ENCODE measurements at places on chromosomes 5 and 9.

DNA sequence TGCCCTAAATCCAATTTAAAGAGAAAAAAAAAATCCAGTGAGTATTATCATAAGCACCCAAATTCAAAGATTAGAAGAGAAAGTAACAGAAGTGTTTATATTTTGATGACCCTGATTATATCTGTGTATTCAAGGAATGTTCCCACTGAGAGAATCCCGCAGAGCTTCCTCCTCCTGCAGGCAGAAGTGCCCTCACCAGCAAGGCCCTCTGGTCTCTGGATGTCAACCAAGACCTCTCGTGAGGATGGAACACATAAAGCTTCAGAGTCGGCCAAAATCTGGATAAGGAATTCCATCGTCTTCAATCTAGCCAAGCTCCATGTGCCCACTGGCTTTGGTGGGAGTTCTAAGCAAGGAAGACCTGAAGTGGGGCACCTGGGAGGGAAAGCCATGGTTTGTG, 18.1 kb downstream of the PTCH1 start:
- DNase-seq = no peak

DNA sequence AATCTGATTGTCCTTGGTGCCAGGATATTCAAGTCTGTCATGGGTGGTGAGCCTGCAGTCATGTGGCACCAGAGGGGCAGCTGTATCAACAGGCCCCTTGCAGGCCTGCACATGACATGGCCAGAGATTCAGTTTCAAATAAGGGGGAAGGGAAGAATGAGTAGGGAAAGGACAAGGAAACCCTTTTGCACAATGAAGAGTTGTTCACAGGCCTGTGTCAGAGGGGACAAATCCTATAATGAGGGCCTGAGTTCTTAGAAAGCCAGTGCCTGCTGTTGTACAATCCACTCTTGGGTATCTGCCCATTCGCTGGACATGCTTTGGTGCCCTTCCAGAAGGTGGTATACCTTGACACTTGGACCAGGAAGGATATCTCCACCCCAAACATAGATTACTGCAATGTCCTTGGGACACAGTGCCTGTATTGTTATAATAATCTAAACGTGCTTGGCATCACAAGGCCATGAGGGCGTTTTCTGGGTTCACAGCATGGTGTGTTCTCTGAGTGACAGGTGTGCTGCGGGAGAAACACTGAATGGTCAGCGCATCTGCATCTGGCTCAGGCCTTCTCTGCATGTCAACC, 1.9 kb upstream of the TMEM171 start:
- peak; percentile 89 for DNase-seq

DNA sequence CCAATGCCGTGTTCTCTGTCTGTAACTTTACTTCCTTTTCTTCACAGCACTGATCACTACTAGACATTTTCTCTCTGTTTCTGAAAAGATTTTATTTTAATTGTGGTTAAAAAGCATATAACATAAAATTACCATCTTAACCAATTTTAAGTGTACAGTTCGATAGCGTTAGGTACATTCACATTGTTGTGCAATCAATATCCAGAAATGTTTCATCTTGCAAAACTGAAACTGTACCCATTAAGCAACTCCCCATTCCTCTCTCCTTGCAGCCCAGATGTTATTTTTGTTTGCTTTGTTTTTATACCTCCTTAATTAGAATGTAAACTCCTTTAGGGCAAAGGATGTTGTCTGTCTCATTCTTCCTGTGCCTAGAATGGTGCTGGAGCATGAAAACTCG, 47.5 kb downstream of the COL27A1 start:
- DNase-seq = no peak

DNA sequence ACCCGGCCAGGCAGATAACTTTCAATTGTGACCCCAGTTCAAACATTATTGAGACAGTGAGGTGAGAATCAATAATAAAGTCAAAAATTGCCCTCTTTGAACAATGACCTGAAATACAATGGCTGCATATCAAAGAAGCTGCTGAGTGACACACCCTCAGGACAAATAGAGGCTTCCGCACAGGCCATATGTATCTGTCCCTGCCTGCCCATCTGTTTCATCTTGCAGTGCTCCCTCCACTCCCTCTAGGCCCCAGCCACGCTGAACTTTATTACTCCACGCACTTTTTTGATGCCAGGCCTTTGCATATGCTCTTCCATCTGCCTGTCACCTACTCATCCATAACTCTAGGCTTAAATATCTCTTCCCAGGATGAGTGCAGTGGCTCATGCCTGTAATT, 15.9 kb upstream of the PFDN1 start:
- DNase-seq = no peak

GRCh38 chr9:37978983-37979382, 75.1 kb upstream of the SLC25A51 start:
- DNase-seq = no peak

- no peak for DNase-seq
Observed at GRCh38 chr9:126301985-126302603, 24.5 kb upstream of the MVB12B start.

DNA sequence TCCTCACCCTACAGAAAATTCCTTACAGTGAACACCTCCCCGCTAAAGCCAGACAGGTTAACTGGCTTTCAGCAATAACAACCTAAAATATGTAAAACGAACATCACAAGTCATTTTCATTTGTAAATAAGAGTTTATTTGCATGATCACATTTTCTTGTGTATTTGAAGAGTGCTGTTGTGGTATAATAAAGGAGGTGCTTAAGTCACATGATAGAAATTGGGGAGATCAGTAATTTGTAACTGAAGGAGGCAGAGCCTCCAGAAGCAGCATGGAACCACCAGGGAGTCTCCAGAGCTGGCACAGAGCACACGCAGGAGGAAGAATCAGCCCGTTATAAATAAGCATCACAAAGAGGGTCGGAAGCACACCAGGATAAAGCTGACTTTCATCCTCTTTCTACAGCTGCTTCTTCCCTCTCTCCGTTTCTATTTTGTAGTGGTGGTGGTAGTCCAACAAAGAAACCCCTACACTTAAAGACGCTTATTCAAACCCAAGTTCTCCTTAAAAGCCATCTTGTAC, 210.6 kb downstream of the MAPKAP1 start:
- DNase-seq = no peak

GRCh38 chr5:67549947-67550346, 353.3 kb upstream of the CD180 start:
- no peak for DNase-seq

All from kidney (tissue), 22 donors.